NCI-H2029 (cell line): ENCODE measurements at places on chromosomes 5 and 9.

GRCh38 chr5:5025098-5025773 lies 114.9 kb upstream of the ADAMTS16 start:
- no peak for DNase-seq

- DNase-seq: no peak
Measured at GRCh38 chr9:1918622-1919021, 96.5 kb upstream of the SMARCA2 start.

GRCh38 chr9:135794057-135794335 lies 92.0 kb downstream of the KCNT1 start:
- DNase-seq: no peak

DNA sequence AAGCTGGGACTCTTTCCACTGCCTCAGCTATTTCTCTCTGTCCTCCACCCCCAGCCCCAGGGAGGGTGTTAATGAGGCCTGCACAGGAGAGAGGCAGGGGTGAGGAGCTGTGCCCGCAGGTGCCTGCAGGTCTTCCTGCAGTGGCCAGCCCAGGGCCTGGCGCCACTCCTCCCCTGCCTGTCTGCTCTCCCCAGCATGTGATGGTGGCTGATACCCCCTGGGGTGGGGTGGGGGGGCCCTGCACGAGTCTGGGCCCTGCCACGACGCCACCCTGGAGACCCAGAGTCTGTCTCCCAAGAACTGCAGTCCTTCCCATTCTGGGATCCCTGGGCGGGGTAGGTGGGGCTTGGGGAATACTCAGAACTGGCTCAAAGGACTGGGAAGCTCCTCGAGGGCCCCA lies 166.4 kb upstream of the SMIM23 start:
- DNase-seq: no peak
